ENCODE measurements at places on chromosomes 11 and 22.
A peak's percentile ranks its signal among the peaks of the same experiment; 100 is the strongest.

DNA sequence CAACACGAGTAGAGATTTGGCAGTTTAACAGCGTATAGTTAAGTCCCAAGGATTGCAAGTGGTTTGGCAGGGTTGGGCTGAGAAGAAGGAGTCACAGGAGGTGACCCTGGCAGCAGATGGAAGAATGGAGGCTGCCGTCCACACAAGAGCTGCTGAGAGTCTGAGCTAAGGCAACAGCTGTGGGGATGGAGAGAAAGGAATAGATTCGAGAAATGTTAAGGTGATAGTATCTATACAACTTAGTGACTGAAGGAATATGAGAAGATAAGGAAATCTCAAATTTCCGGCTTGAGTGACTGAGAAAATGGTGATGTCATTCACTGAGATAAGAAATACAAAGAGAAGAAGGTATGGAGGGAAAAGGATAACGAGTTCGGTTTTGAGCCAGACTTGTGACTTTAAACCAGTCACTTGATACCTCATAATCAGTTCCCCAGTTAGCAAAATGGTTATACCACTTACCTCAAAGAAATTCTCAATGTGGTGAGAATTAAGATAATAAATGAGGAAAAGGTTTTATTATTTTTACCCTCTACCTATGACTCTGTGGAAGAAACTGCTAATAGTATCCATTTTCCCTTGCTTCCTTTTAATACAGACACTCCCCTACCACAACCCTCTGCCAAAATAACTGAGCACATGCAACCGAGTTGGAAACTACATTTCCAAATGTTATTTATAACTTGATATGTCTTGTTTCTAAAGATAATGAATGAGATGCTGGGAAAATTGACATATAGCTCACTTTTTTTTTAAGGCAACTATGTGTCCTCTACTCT lies 30.7 kb downstream of the FAM168A start:
- no peak for DNase-seq

- DNase-seq = peak; percentile 49
These were observed 35.6 kb upstream of the ACER3 start for GRCh38 chr11:76824980-76825725.

DNA sequence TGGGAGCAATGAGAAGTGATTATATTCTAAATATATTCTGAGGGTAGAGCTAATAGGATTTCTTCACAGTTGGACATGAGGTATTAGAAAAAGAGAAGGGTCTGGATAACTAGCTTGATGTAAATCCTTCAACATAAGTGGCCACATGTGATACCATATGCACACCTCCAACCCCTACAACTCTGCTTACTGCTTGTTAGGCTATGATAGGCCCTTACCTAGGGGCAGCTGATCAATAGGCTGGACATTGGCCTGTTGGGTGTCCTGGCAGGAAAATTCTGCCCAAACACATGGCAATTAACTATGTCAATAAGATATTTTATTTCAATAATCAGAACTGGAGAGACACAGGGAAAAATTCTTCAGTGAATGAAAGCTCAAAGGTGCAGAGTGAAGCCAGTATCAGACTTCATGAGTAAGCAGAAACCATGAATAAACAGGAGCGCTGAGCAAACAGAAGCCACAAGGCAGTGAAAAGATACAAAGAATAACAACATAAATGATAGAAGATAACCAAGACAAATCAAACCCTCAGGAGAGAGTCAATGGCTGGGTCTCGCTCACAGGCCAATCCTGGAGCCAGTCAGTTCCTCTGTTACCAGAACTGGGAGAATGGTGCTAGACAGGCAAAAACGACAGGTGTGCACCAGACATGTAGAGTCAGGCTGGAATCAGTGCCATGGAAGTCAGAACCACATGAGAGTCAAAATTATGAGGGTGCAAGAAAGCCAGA lies 46.3 kb upstream of the PSMA1 start:
- DNase-seq = no peak

- no peak for DNase-seq
These were observed 10.4 kb upstream of the YWHAH start for GRCh38 chr22:31933816-31934482.

DNA sequence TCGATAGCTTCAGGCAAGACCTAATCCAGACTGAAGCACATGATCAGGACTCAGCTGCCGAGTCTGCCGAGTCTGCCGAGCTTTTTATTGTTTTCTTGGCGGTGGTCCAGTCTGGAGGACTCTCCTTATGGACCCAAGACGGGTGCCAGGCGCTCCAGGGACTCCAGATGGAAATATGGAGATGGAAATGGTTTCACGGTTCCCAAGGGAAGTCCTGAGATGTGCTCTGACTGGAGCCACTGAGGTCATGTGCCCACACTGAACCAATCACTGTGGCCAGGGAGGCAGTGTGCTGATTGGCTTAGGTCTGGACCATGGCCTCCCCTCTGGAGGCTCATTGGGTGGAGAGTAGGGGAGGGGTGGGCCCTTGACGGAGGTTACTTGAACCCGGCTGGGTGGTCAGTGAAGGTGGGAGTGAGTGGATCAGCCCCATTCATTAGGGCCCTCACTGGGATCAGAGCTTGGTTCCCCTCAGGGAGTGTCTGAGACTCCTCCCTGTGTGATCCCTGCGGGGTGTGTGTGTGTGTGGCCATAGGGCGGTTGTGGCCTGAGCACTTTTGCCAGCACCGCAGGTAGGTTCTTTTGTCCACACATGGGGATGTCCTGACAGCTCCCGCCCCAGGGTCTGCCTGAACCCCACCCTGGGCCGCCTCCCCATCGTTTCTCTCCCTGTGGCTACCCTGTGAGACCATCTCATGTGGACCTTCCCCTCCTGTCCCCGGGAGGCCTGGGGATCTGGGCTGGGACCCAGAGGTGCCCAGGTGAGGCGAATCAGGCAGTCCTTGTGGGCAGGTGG lies 14.0 kb downstream of the RPS6KA4 start:
- DNase-seq = no peak
